NK-92 treated with Interleukin-12 subunit alpha and Interleukin-12 subunit beta, amount 100 ng/mL, for 24 hours (cell line): ENCODE measurements at places on chromosomes 1 and 21.
A peak's percentile ranks its signal among the peaks of the same experiment; 100 is the strongest.

DNA sequence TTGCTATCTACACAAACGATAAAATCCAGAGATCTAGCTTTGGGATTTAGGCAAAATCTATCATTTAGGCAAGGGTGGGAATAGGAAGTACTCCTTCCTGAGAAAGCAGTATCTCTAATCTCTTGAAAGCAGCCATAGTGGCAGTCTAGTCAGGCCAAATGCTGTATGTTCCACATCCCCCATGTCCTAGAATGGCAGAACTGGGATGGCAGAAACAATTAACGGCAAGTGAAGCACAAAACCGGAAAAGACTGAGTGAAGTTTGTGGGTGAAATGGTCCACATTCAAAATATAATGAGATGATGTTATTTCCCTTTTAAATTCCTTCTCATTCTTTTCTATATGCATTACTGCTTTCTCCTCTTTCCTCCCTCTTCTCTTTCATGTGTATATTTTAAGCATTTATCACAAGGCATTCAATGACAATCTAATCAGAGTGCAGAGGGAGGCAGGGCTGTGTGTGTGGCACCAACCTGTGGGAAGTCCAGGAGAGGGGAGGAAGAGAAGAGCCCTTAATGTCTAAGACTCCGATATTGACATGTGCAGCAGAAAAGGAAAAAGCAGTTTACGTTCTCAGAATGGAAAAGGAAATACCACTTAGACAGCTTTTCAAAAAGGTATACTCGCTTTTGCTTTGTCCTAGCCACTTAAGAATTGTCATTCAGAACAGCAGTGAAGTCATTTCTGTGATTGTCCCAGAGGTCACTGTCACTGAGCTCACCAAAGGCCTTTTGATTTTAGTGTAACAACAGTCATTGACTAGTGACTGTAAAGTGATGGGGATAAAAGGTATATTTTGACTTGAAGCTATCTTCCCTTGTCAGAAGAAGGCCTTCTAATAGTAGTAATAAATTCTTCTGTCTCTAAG is 42.3 kb upstream of the TADA1 start:
- DNase-seq = no peak

DNA sequence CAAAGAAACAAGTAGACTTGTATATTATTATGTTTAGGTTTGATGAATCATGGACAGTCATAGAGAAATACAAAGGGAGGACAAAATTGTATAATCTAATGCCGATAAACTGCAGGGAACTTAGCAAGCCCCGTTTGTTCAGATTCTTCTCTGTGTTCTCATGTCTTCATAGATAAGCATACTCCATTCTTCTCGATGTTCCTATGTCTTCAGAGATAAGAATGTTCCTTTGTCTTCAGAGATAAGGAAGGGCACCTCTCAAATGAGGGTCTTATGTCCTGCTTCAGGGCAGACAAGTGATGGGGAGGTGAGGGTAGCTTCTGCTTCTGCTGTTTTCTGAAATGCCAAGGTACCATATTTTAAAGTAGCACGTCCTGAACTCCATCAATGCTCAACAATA is 19.7 kb upstream of the TADA1 start:
- DNase-seq = no peak

GRCh38 chr1:55418208-55419000 is 203.2 kb upstream of the USP24 start:
- no peak for DNase-seq

- no peak for DNase-seq
Measured at GRCh38 chr1:70415882-70416281, 4.8 kb downstream of the CTH start.

DNA sequence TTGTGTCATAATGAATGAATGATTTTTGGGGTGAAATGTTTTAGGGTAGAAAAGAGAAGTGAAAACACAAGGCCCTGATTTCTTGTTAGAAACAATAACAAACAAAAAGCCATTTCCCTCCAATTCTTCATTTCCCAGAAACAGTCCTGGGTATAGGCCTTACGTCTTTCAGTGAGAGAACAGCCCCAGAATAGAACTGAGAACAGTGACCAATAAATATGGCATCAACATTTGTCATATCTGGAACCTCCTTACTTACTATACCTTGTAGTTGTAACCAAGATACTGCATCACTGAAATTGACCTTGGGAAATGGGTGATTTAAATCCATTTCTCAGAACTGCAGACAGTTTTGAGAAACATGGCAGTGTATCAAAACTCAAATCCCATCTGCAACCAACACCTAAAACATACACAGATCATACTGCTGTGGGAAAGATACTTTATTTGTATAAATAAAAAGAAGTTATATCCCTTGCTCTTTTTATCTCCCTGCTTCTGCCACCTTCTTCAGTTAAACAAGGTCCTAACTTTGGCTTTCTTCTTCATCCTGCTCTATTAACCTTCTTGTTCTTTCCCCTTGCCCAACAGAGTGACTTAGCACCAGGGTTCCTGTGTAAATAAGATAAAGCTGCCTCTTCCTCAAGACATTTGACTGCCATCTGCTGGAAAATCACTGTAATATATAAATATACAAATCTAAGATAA is 19.5 kb downstream of the XKR8 start:
- no peak for DNase-seq

- DNase-seq = peak; percentile 13
Measured at GRCh38 chr1:9615316-9616063, 26.8 kb downstream of the TMEM201 start.

GRCh38 chr1:241813768-241814320 is 34.2 kb upstream of the EXO1 start:
- DNase-seq = no peak

DNA sequence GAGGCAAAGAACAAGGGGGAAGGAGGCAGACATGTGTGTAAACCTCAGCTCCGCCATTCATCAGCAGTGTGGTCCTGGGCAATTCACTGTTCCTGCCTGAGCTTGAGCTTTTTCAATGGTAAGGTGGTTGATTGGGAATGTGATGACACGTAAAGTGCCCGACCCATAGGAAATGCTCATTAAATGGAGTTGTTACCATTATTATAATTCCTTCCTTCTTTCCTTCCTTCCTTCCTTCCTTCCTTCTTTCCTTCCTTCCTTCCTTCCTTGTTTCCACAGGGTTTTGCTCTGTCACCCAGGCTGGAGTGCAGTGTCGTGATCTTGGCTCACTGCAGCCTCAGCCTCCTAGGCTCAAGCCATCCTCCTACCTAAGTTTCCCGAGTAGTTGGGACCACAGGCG is 4.3 kb downstream of the GPR37L1 start:
- no peak for DNase-seq

GRCh38 chr1:223849352-223850254 is 3.9 kb upstream of the TP53BP2 start:
- no peak for DNase-seq

DNA sequence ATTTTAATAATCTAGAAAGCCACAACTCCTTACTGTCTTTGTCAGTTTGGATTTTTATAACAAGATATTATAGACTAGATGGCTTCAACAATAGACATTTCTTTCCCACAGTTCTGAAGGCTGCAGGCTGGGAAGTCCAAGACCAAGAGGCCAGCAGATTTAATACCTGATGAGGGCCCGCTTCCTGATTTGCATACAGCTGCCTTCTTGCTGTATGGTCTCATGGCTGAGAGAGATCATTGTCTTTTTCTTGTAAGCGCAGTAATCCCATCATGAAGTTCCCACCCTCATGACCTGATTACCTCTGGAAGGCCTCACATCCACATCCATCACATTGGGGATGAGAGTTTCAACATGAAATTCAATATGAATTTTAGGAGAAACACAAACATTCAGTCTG is 9.8 kb downstream of the RPS6KC1 start:
- no peak for DNase-seq

- no peak for DNase-seq
Measured at GRCh38 chr21:29419422-29419821, 120.7 kb downstream of the BACH1 start.

- no peak for DNase-seq
Measured at GRCh38 chr21:26581818-26582217, 8.7 kb upstream of the CYYR1 start.

DNA sequence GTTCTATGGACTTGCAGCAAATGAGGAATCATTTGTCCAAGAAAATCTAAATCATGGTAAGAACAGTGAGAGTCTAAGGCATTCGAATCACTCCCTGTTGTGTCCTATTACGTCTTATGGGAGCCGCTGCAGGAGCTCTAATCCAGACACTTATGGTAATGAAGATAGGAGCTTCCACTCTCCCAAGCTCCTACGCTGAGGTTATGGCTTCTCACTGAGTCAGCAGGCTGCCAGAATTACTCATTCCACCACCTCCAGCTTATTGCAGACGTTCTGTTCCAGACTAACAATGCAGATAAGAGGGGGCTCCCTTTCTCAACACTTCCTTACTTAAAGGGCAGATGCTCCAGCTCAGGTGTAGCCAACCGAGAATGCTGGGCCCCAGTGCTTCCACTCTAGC is 212.6 kb downstream of the GREM2 start:
- no peak for DNase-seq

DNA sequence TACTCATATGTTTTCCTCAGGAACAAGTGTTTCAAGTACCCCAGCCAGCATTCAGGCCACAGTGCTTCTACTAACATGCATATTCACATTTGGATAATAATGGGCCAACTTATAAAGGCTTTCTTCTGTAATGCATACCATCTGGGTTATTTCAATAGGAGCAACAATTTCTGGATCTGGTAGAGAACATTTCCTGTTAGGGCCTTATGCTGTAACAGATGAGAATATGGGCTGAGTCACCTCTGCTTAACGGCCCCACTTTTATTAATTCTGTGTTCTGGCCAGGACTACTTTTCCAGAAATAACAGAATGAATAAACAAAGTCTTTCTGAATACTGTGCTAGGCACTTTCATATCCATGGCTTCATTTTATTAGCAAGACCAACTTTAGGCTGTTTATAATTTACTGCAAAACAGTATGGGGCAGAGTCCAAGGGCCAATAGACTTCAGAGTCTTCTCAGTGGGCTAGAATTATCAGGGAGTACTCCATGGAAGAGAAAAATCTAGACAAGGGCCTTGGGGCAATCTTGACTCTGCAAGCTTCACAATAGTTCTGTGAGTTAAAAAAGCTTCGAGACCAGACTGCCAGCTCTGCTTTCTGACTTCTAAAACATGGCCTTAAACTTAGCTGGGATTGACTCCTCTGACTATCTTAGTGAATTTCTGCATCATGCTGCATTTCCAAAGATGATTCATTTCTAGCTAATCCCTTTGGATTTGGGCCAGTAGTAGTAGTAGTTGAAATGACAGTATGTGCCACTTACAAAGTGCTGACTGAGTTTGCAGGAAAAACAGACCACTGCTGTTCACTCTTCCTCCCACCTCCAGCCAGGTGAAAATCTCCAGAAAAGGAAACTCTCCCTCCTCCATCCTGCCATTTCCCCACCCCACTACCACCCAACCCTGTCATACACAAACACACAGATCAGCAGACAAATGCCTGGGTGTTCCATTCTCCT is 8.2 kb upstream of the SSX2IP start:
- no peak for DNase-seq

GRCh38 chr1:200372095-200372884 is 37.5 kb downstream of the ZNF281 start:
- DNase-seq = no peak

DNA sequence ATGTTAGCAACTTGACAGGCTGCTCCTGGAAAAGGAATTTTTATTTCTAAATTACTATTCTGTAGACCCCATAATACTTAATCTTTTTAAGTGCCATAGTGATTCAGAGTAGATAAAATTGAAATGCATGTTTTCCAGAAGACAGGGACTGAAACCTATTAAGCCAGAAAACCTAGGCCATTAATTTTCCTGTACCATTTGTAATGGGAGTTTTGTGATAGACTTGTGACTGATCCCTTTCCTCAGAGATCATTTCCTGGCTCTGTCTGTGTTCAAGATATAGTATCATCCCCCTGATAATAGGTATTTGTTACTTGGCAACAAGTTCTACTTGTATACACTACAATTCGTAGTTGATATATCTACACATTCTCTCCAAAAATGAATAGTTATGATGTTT is 1609.8 kb downstream of the AMY1C start:
- DNase-seq = no peak

DNA sequence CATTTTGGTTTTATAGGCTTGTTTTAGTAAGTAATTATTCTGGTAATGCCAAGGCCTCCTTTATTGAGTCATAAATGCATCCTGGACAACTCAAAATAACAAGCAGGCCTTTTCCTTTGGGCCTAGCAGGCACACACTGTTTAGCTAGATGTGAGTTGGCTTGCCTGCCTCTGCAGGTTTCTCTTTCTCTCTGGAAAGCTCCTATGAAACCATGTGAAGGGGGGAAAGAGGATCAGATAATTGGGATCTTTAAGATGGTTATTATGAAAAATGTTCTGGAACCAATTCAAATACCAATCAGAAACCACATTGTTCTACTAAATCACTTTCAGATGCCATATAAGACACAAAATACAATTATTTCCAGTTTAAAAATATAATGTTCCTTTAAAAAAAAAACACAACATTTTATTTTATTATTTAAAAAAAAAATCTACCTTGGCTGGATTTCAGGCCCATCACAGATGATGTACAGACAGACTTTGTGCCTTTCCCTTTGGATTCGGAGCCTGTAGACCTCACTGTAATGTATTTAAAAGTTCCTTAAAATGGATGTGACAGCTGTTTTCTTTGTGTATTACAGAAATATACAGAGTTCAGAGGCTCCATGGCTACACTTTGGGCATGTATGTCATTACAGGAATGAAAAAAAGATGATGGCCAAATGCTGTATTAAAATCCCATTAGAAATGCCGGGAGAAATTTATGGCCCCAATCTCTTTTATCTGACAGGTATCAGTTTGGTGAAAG is 80.2 kb downstream of the NTMT2 start:
- DNase-seq = no peak

DNA sequence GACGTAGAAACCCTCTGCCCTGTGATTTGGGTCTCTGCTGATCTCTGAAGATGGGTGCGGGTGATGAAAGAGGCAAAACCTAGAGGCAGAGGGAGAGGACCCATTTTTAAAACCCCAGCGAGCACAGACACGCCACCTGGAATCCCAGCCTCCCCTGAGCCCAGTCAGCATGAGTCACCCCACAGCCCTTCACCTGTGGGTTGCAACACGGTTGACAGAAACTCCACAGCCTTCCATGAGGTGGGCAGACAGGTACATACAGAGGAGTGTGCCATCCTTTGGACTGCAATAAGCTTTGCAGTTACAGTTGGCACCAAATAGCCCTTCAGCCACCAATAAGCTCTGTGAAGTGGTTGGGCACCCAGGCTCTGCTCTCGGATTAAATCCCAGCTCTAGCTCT is 2.1 kb upstream of the GRHL3 start:
- DNase-seq = no peak

DNA sequence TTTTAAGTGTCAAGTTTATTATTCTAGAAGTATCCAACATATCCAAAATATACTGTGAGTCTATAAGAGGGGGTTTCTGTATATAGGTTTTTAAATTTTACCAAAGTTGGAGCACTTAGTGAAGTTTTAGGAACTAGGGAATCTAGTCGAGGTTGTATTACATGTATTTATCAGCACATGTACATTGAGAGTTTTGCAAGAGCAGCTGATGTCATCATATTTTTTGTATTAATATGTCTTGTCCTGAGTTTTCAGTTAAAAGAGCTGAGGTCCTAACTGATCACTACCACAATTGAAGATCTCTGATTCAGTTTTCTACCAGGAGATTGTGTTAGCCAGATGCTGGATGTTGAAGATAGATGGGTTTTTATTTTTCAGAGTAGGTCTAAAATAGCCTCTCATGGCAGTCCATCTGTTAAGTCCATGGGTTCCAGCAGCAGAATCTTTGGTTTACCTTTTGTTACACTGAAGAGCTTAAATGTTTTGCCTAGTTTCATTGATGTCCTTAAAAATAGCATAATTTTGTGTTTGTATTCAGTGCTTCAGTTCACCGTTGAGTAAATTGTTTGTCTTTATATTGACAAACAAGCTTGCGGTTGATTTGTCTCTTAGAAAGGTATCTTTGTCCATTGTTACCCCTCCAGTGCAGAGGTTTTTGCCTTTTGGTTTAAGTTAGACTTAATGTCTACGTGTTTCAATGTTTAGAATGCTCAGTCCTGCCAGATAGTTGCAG is 16.0 kb downstream of the YBX1 start:
- DNase-seq = no peak
